ENCODE measurements at places on chromosomes 11 and 22. TPM values are rescaled to one million over a fixed set of nuclear protein-coding genes. Genes with fewer than 3 reads are reported as not detected.

Gene BCO2
- total RNA-seq, result 1.9 TPM

Gene OSBP2
- 10.6 TPM for total RNA-seq

Gene TRIM22
- total RNA-seq, result 0.81 TPM

Gene MYOD1
- not detected for total RNA-seq

Gene LRP5
- 57.9 TPM for total RNA-seq

Gene FAT3
- 0.27 TPM for total RNA-seq

Gene MIOX
- total RNA-seq, result not detected

Gene SUN2
- total RNA-seq, result 37.3 TPM

Gene TOP3B
- 15.6 TPM for total RNA-seq

Gene TUBA8
- total RNA-seq, result 0.50 TPM

Gene HEPN1
- not detected for total RNA-seq

Gene APOC3
- total RNA-seq, result not detected

Gene KRTAP5-10
- not detected for total RNA-seq

Gene HYLS1
- 12.7 TPM for total RNA-seq

Gene SERHL2
- total RNA-seq, result not detected

Gene PIM3
- 64.0 TPM for total RNA-seq
